ENCODE measurements at places on chromosomes 4 and X. TPM values are rescaled to one million over a fixed set of nuclear protein-coding genes. Genes with fewer than 3 reads are reported as not detected.

GRCh38 chr4:38752941-38753806 is 29.6 kb downstream of the TLR10 start:
- DNase-seq, result peak; percentile 97

DNA sequence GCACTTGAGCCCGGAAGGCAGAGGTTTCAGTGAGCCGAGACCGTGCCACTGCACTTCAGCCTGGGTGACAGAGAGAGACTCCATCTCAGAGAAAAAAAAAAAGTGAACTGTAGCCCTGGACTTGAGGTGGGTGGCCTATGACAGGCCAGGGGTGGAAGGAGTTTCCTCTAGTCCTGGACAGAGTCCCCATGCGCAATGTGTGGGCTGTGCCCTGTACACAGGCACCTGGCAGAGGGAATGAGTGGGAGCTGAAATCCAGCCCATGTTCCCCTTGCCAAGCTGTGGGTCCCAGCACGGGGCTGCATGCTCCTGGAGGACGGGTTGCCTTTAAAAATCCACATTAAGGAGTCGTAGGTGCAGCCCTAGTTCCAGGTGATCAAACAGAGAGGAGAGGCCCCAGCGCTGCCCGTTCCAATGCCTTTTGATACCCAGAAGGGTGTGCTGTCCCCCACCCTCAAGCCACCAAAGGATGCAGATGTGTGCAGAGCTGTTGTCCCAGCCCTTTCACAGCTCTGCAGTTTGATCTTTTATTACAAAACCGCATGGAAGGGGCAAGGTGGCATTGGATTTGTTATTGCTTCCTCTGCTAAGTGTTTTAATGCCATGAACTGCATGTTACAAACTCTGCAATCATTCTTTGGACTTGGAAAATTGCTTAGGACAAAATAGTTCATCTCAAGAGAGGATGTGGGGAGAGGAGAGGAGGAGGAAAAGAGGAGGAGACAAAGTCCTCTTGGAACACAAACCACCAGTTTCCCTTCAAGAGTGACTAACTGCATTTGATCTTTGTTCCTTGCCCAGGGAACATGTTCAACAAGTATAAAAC is 38.0 kb upstream of the PDK3 start:
- no peak for DNase-seq

GRCh38 chr4:25677943-25678342 is 22.3 kb downstream of the SLC34A2 start:
- no peak for DNase-seq

GRCh38 chr4:16668488-16668887 is 230.0 kb downstream of the LDB2 start:
- DNase-seq, result no peak

The TLR1 gene
- 0.07 TPM for total RNA-seq

The CCDC120 gene
- total RNA-seq, result not detected

- no peak for DNase-seq
These were observed 270.9 kb upstream of the LCORL start for GRCh38 chr4:18292411-18292810.

- DNase-seq, result peak; percentile 78
These were observed 2.4 kb downstream of the FRAS1 start for GRCh38 chr4:78059524-78059889.

The FRMD7 gene
- total RNA-seq, result not detected

- DNase-seq, result no peak
These were observed 961.3 kb downstream of the ADGRL3 start for GRCh38 chr4:62161446-62161845.

- peak; percentile 89 for DNase-seq
These were observed 25.2 kb upstream of the ANAPC4 start for GRCh38 chr4:25351777-25352416.

The TRMT10A gene
- total RNA-seq, result 7.9 TPM

DNA sequence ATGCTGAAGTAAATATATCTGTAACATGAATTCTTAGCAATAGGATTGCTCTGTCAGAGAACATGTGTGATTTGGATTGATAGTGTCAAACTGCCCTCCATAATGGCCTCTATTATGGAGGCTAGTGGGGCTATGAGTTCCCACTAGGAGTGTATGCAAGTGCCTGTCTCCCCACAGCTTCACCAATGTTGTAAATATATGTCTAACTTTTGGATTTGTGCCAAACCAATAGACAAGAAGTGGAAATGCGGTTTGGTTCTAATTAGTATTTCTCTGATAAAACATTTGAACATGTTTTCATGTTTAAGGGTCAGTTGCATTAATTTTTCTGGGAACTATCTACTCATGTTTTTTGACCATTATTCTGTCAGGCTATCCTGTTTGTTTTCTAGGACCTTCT is 28.1 kb downstream of the GPAT3 start:
- no peak for DNase-seq

The IRF2 gene
- 18.9 TPM for total RNA-seq

GRCh38 chrX:135625995-135626394 is 87.4 kb upstream of the CT45A1 start:
- DNase-seq, result no peak

The MAPK10 gene
- total RNA-seq, result 2.0 TPM

DNA sequence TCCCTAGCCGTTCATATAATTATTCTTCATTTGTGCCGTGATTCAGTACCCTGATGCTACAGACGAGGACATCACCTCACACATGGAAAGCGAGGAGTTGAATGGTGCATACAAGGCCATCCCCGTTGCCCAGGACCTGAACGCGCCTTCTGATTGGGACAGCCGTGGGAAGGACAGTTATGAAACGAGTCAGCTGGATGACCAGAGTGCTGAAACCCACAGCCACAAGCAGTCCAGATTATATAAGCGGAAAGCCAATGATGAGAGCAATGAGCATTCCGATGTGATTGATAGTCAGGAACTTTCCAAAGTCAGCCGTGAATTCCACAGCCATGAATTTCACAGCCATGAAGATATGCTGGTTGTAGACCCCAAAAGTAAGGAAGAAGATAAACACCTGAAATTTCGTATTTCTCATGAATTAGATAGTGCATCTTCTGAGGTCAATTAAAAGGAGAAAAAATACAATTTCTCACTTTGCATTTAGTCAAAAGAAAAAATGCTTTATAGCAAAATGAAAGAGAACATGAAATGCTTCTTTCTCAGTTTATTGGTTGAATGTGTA is 7.0 kb downstream of the SPP1 start:
- peak; percentile 23 for DNase-seq

GRCh38 chrX:110836451-110836850 is 40.8 kb upstream of the CHRDL1 start:
- DNase-seq, result no peak

The SPANXA2 gene
- 0.23 TPM for total RNA-seq

The MXRA5 gene
- not detected for total RNA-seq
